ENCODE measurements at places on chromosomes 1 and 21.

- no peak for DNase-seq
Observed at GRCh38 chr1:84569216-84569615, 5.0 kb downstream of the CTBS start.

GRCh38 chr21:42062236-42063022 lies 8.7 kb upstream of the UMODL1 start:
- DNase-seq, result peak; percentile 35

GRCh38 chr1:157955857-157956256 lies 37.6 kb upstream of the KIRREL1 start:
- peak; percentile 21 for DNase-seq

- DNase-seq, result peak; percentile 98
Observed at GRCh38 chr1:18941221-18942141, 15.0 kb downstream of the IFFO2 start.

DNA sequence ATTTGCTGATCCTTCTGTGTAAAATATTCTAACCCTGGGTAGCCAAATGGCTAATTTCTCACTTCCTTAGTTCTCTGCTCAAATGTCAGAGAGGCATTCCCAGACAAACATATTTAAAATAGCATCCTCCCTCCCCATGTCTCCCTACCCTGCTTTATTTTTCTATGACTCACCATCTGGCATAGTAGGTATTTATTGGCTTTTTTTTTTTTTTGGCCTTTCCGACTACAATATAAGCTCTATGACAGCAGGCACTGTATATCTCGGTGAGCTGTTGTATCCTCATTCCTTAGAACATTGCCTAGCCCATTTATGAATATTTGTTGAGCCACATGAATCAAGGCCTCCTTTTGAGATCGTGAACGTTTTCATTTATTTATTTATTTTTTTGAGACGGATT lies 1.5 kb upstream of the NEK7 start:
- no peak for DNase-seq

DNA sequence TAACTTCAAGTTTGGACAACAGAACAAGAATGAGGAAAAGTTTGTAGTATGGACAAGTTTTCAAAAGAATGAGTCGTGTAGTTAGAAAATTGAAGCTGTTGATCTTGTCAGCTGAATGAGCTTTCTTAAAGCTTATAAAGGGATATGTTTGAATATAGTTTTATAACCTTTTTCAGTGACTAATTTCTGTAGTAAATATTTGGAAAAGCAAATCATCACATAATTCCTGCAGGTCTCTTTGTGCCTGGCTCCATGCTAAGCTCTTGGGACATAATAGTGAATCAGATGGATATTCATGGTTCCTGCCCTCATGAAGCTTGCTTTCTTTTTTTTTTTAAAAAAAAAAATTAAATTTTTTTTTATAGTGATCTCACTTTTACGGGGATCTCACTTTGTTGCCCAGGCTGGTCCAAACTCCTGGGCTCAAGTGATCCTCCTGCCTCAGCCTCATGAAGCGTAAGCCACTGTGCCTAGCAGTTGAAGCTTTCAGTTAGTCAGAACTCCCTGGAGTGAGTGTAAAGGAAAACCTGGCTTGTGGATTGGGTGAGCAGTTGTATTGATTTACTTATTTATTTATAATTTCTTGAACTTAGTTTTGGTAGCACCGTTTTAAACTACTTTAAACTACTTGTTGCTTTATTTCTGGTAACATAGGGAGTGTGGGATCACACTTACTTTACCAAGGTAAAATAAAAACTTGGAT lies 15.5 kb downstream of the DYRK1A start:
- no peak for DNase-seq

GRCh38 chr1:116667078-116667574 lies 407 bp downstream of the IGSF3 start:
- DNase-seq, result no peak

- DNase-seq, result no peak
Observed at GRCh38 chr1:244393604-244394176, 58.0 kb downstream of the ADSS2 start.

DNA sequence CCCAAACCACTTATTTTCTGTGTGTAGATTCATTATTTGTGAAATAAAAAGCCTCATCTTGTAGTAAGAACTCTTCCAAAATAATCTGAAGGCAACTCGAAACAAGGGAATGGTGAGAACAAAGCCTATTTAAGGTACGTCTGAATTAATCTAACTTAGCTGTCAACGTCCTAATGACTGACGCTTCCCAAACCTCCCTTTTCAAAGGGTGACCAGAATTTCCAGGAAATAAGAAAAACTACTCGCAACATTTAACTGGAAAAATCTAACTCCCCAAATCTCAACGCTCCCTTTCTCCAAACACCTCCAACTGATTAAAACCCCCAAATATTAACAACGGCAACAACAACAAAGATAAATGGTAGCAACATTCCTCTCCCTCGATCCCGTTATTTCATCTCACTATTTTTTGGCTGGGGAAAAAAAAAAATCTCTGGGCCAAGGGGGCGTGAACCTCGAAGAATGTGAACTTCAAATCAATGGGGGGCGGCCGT lies 693 bp downstream of the SRSF10 start:
- no peak for DNase-seq

GRCh38 chr1:245645894-245646293 lies 491.1 kb downstream of the KIF26B start:
- no peak for DNase-seq

GRCh38 chr1:24769656-24770651 lies 24.7 kb downstream of the CLIC4 start:
- no peak for DNase-seq

GRCh38 chr1:174872615-174873058 lies 127.1 kb upstream of the CACYBP start:
- no peak for DNase-seq

DNA sequence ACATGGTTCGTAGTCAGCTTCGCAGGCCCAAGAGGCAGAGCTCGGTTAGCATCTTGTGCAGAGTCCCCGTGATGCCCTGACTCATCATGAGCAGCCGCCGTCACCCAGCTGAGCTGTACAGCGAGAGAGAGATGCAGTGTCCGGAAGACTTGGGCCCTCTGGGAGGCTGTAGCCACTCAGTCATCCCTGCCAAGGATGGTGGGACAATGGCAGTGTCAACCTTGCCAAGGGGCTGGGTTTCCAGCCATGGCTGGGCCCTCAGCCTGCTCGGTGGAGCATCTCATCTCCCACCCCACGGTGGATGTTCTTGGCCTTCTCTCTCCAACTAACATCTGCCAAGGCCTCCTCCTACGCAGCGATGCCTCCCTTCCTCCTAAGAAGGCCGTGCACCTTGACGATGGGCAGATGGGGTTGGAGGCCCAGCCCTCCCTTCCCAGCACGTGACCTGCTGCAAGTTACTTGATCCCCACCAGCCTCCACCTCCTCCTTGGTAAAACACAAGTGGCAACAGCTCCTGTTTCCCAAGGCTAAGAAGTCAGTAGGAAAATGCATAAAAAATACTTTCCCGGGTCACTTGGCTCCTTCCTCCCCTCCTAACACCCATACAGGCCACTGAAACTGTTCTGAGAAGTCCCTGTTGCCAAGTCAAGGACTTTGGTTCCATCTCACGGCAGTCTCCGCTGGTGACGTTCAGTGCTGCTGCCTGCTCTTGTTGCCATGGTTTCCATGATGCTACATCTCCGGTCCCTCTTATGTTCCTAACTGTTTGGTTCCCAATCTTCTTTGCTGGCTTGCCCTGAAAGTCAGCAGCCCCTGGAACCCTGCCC lies 384.7 kb upstream of the VAMP3 start:
- peak; percentile 43 for DNase-seq

- no peak for DNase-seq
Observed at GRCh38 chr1:108590441-108590840, 30.5 kb downstream of the EEIG2 start.

DNA sequence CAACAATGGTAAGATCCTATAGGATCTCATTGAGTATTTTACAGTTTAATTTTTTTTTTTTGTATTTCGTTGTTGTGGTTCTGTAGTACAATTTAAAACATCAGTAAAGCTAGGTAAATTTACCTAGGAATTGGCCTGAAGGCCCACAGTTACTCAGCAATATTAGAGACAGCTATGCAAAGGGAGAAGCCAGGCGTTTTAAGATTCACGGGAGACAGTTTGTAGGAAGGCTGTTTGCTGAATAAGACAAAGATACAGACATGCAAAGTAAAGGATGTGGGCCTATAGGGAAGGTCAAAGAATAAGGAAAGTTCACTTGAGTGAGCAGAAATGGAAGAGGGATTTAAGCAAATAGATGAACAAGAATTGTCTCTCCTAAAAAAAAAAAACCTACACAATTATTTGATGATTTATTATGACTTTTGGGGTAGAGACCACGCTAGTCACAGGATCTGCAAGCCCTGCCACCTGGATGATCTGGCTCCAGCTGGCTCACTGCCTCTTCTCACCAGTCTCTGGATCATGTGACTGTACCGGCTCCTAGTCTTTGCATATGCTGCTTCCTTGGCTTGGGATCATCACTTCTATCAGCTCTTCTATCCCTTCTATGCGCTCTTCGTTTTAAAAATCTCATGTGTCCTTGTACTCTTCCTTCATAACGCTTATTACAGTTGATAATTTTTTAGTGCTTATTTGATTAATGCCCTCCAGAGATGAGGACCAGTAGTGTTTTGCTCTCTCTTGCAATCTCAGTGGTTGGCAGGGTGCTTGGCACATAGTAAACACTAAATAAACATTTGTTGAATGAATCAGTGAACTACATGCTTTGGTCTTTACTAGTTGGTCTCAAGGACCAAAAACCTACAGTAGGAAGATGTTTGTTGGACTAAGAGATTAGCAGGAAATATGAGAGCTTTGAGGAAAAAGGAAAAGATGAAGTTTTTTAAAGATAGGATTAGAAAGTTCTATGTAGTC lies 14.1 kb downstream of the DYRK1A start:
- DNase-seq, result no peak

GRCh38 chr1:173545688-173546087 lies 57.2 kb downstream of the SLC9C2 start:
- DNase-seq, result no peak

- DNase-seq, result no peak
Observed at GRCh38 chr1:154391086-154391770, 13.9 kb upstream of the IL6R start.

DNA sequence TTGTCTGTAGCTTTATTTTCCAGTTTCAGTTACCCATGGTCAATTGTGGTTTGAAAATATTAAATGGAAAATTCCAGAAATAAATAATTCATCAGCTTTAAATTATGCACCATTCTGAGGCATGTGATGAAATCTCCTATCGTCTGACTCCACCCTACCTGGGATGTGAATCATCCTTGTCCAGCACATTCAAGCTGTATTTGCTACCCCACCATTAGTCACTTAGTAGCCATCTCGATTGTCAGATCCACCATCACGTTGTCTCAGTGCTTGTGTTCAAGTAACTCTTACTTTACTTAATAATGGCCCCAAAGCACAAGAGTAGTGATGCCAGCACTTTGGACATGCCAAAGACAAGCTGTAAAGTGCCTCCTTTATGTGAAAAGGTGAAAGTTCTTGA lies 4.0 kb downstream of the STPG1 start:
- DNase-seq, result no peak

- no peak for DNase-seq
Observed at GRCh38 chr1:114015075-114015474, 35.8 kb downstream of the OLFML3 start.

DNA sequence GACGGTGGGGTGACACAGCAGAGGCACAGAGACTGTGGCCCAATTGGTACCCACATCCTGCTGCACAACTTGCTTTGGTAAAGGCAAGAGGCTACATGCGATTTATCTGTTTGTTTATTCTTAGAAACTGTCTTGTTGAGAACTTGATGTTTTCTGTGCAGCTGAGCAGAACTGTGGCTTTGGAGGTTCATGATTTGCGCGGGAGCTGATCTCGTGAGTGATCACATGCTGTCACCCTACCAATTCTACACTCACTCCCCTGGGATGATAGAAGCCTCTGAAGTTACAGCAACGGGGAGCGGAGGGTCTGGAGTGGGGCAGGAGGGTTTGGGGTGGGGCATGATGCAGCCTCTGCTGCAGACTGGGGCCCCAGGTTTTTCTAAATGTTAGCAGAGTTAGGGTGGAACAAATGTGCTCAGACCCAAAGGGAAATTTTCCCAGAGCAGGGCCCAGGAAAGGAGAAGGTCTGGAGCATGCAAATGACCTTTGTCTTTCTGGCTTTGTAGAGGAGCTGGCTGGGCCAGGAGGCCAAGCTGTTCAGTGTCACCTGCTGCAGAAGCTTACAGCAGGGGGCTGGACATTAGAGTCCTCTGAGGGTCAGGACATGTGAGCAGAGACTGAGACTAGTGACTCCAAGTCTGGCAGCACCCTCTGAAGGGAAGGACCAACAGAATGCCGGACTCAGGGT lies 83.6 kb downstream of the GRIK3 start:
- DNase-seq, result no peak

GRCh38 chr21:27827972-27828371 lies 861.1 kb upstream of the ADAMTS5 start:
- DNase-seq, result no peak

DNA sequence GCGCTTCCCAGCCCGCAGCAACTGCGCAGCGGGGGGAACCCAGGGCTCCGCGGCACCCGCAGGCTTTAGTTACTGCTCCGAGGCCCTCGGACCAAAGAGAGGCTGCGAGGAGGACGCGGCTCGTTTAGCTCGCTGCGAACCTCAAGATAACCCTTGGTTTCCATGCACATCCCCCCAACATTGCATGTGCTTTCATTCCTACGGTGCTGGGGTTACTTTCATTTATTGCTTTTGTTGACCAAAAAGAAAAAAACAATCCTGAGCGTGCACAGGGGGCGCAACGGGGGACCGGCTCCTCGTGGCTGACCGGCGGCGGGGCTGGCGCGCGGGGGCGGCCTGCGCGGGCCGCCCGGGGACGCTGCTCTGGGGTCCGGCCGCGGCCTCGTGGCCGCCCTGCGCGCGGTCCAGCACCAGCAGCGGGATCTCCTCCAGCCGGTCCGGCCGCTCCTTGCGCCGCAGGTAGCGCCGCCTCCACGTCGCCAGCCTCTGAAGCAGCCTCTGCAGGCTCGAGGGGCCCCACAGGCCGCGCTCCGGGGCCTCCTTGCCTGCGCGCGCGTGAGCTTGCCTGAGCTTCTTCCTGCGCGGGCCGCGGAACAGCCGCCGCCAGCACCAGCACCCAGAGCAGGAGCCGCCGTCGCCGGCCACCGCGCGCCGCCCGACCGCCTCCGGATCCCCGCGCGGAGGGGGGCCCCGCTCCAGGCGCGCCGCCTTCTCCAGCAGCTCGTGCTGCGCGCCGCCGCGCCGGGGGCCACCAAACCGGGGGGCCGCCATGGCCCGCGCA lies 77.4 kb downstream of the DESI2 start:
- DNase-seq, result peak; percentile 14

Measured in globus pallidus (tissue), 1 donor.